ENCODE measurements at places on chromosomes 3 and 15. TPM values are rescaled to one million over a fixed set of nuclear protein-coding genes. Genes with fewer than 3 reads are reported as not detected.

ZNF592 gene
- 10.3 TPM for total RNA-seq

ALDH1A2 gene
- 30.8 TPM for total RNA-seq

FAM81A gene
- 0.41 TPM for total RNA-seq

FGD5 gene
- total RNA-seq, result 0.25 TPM

PRR20G gene
- not detected for total RNA-seq

NUSAP1 gene
- 388 TPM for total RNA-seq

CRELD1 gene
- 14.1 TPM for total RNA-seq

GRCh38 chr3:188305220-188305619, 151.3 kb downstream of the LPP start:
- no peak for DNase-seq
- no peak overlapping the region for H3K4me3 ChIP-seq
- peaks cover 34% of the 10 kb centered on the region for H3K4me1 ChIP-seq
- H3K36me3 ChIP-seq, result no peaks in the 10 kb centered on the region
- H3K27me3 ChIP-seq, result no peaks in the 10 kb centered on the region

DNA sequence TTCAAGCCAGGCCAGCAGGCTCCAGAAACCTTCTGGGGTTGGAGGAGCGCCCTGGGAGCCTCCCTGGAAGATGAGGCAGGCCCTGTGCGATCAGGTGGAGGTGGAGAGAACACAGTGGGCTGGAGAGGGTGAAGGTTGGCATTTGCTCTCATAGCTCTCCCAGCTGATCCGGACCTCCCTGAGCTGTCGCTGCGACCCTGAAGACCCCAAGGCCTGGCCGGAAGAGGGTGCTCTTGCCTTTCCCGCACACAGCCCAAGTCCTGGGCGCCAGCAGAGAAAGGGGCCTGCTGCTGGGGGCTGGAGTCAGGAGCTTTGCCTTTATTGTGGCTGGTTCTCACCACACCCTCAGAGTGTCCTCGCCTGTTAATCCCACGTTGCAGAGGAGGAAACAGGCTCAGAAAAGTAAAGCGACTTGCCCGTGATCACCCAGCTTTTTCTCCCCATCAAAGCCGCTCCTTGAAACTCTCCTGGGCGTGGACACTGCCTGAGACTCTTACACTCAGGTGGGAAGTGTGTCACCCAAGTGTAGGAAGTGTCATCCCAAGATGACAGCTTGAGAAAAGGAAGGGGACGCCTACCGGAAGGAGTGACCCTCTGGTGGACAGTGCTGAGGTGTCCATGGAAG, 8.6 kb upstream of the RPL29 start:
- peak overlapping the region; percentile 45 for H3K4me3 ChIP-seq
- peak; percentile 90 for DNase-seq
- H3K27ac ChIP-seq, result no peak overlapping the region
- H3K4me1 ChIP-seq, result peaks cover 47% of the 10 kb centered on the region
- H3K27me3 ChIP-seq, result no peaks in the 10 kb centered on the region
- H3K36me3 ChIP-seq, result no peaks in the 10 kb centered on the region

- peak overlapping the region; percentile 23 for H3K4me3 ChIP-seq
- peaks cover 14% of the 10 kb centered on the region for H3K4me1 ChIP-seq
- H3K27me3 ChIP-seq, result no peaks in the 10 kb centered on the region
- no peak for DNase-seq
- peaks cover 19% of the 10 kb centered on the region for H3K36me3 ChIP-seq
Observed at GRCh38 chr3:23920151-23920655, 3.3 kb downstream of the RPL15 start.

- H3K27ac ChIP-seq, result no peak overlapping the region
- H3K4me3 ChIP-seq, result no peak overlapping the region
- H3K4me1 ChIP-seq, result peaks cover 19% of the 10 kb centered on the region
- peaks cover 7% of the 10 kb centered on the region for H3K27me3 ChIP-seq
- DNase-seq, result peak; percentile 57
Observed at GRCh38 chr15:39583596-39584265, 2.9 kb downstream of the THBS1 start.

DNA sequence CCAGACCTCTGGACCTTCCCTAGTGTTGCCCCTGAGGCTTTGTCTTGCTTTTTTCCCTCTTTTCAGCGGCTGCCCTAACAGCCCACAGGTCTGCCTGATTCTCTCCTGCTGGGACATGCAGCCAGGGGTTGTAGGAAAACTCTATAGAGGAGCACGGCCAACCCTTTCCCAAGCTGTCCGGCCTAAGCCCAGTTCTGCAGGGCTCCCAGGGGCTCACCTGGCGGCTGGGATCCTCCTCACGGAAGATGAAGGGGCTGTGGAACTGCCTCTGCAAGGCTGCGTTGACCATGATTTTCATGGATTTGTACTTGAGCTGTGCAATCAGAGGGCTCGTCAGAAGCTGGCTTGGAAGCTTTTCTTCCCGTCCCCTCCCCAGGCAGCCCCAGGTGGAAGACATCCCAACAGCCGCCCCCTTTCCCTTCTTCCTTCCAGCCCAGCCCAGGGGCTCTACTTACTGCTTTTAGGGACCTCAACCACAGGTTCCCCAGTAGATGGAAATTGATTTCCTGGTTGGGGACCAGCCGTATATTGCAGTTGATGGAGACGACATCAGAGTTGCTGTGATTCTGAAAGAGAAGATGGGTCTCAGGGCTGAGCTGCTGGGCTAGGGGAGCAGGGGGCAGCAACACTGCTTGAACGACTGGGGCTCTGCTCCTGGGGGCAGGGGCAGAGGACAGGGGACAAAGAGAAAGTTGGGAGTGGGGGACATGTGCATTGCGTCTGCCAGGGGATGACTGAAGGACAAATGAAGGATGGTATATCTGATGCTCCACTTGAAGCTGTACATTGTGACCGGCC, 29.8 kb downstream of the FEM1B start:
- H3K27ac ChIP-seq, result no peak overlapping the region
- no peaks in the 10 kb centered on the region for H3K27me3 ChIP-seq
- no peak overlapping the region for H3K4me3 ChIP-seq
- H3K4me1 ChIP-seq, result peaks cover 25% of the 10 kb centered on the region

DNA sequence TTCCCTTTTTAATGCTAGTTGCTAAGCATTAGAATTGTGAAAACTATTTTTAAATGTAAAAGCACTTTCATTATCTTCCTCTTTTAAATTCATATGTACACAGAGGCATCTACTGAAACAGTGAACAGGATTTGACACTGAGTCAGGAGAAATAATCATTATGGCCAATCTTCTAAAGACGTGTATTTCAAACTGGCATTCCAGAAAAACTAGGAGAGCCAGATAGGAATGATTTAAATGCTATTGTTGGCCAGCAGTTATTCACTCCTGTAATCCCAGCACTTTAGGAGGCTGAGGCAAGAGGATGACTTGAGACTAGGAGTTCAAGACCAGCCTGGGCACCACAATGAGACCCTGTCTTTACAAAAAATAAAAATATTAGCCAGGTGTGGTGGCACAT, 67.6 kb upstream of the RAP2B start:
- H3K27me3 ChIP-seq, result no peaks in the 10 kb centered on the region
- no peaks in the 10 kb centered on the region for H3K36me3 ChIP-seq
- peaks cover 8% of the 10 kb centered on the region for H3K4me1 ChIP-seq
- no peak overlapping the region for H3K4me3 ChIP-seq

- H3K36me3 ChIP-seq, result no peaks in the 10 kb centered on the region
- H3K27me3 ChIP-seq, result no peaks in the 10 kb centered on the region
- H3K27ac ChIP-seq, result no peak overlapping the region
- peak; percentile 91 for DNase-seq
- H3K4me3 ChIP-seq, result no peak overlapping the region
Observed at GRCh38 chr15:62306851-62307504, 141.9 kb upstream of the C2CD4B start.

- DNase-seq, result no peak
- no peaks in the 10 kb centered on the region for H3K27me3 ChIP-seq
- H3K27ac ChIP-seq, result no peak overlapping the region
- no peak overlapping the region for H3K4me3 ChIP-seq
Observed at GRCh38 chr3:39118931-39119660, 11.6 kb downstream of the TTC21A start.

DNA sequence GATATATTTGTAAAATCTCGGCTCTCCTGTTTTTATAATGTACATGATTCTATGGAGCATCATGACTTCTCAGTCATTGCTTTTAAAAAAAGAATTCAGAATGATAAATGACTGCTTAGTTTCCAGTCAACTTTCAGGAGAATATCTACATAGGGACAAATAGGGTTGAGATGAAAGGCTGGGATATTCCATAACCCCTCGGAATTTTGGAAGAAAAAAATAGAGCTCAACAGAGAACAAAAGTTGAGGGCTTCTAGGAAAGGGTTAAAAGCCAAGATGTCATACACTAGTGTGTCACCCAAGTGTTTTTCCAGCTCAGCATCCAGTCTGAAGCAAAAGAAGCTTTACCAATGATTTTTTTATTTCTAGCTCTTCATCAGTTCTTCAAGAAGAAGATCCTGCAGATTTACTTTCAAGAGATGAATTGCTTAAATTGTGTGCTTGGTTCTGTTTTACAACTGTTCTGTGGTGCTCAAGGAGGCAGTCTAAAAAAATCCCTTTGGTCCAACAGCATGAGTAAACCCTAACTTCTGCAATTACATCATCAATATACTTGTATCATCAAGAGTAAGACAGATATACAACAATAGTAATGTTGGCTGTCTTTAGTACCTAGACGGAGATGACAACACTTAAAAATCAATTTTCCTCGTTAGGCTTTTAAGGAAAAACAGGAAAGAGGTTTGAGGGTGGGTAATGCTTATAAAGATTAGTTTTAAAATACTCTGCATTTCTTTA, 979 bp downstream of the UNC13C start:
- DNase-seq, result no peak
- H3K36me3 ChIP-seq, result no peaks in the 10 kb centered on the region
- peaks cover 23% of the 10 kb centered on the region for H3K27me3 ChIP-seq
- peak overlapping the region; percentile 39 for H3K4me3 ChIP-seq

GRCh38 chr3:169931747-169932520, 20.6 kb downstream of the SAMD7 start:
- H3K27me3 ChIP-seq, result no peaks in the 10 kb centered on the region
- H3K36me3 ChIP-seq, result no peaks in the 10 kb centered on the region
- H3K4me1 ChIP-seq, result peaks cover 4% of the 10 kb centered on the region
- no peak overlapping the region for H3K27ac ChIP-seq

DNA sequence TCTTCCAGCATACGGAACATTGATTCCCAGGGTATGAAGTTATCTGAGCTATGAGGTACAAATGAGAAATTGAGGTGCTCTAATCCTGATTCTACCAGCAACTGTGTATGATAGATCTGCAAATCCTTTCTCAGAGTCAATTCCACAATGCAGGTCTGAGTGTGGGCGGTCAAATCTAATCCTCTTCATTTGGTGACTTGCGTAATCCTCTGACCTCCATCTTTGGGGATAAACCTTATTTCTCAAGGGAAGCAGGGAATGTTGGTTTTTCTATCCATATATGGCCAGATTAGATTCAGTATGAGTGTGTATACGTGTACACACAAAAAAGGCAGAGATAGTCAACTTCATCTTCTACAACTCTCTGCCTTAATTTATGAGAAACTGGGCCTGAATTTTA, 348.4 kb upstream of the IL12A start:
- H3K4me1 ChIP-seq, result no peaks in the 10 kb centered on the region
- no peak overlapping the region for H3K27ac ChIP-seq
- no peaks in the 10 kb centered on the region for H3K36me3 ChIP-seq
- no peak for DNase-seq

GRCh38 chr15:40489274-40490175, 18.7 kb downstream of the CHST14 start:
- H3K36me3 ChIP-seq, result no peaks in the 10 kb centered on the region
- no peak for DNase-seq
- H3K27me3 ChIP-seq, result no peaks in the 10 kb centered on the region
- H3K4me3 ChIP-seq, result no peak overlapping the region

DNA sequence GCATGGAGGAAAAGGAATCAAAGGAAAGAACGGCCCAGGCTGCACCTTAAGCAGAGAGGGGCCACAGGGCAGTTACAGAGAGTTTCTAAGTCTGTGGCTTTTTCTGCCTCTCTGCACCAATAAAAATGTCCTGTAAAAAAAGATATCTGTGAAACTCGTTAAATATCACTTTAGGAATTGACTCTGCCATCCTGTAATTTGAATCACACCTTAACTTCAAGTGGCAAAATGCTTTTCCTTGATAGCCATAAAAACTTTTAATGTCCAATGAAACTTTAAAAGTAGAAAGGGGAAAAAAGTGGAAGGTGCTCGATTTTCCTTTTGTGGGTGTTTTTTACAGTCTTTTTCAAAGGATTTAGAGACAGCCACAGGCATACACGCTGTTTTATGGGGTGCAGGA, 255.7 kb downstream of the ARRDC4 start:
- no peaks in the 10 kb centered on the region for H3K36me3 ChIP-seq
- no peak overlapping the region for H3K4me3 ChIP-seq
- no peak for DNase-seq
- no peaks in the 10 kb centered on the region for H3K27me3 ChIP-seq

GRCh38 chr3:164962610-164963009, 115.7 kb downstream of the SI start:
- no peak overlapping the region for H3K27ac ChIP-seq
- no peak overlapping the region for H3K4me3 ChIP-seq
- no peaks in the 10 kb centered on the region for H3K36me3 ChIP-seq
- DNase-seq, result no peak
- H3K27me3 ChIP-seq, result no peaks in the 10 kb centered on the region
- no peaks in the 10 kb centered on the region for H3K4me1 ChIP-seq

GRCh38 chr3:61893840-61894566, 332.6 kb downstream of the PTPRG start:
- no peak overlapping the region for H3K27ac ChIP-seq
- H3K27me3 ChIP-seq, result no peaks in the 10 kb centered on the region
- no peak overlapping the region for H3K4me3 ChIP-seq

- H3K27me3 ChIP-seq, result no peaks in the 10 kb centered on the region
- H3K36me3 ChIP-seq, result no peaks in the 10 kb centered on the region
- DNase-seq, result no peak
- H3K27ac ChIP-seq, result no peak overlapping the region
Observed at GRCh38 chr3:178690571-178690970, 154.3 kb downstream of the KCNMB2 start.

DNA sequence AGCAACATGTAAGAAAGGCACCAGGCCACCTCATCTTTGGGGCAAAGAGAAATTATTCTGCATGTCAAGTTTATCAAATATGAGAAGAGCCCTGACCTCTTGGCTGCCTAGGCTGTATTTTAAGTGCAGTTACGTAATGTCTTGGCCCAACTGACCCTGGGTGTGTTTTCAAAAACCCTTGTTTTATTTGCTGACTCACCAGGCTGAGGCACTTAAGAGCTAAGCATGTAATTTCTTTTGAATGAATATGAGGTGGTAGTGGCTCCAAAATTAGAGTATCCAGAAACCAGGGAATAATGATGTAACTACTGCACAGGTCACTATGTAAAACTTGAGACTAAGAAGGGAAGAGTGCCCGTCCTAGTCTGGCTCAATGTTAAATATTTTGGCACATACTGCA, 24.3 kb downstream of the PGPEP1L start:
- H3K36me3 ChIP-seq, result no peaks in the 10 kb centered on the region
- no peak overlapping the region for H3K4me3 ChIP-seq
- DNase-seq, result no peak
- no peak overlapping the region for H3K27ac ChIP-seq

- H3K4me3 ChIP-seq, result no peak overlapping the region
- no peaks in the 10 kb centered on the region for H3K27me3 ChIP-seq
- H3K27ac ChIP-seq, result no peak overlapping the region
- no peak for DNase-seq
- H3K4me1 ChIP-seq, result peaks cover 4% of the 10 kb centered on the region
Observed at GRCh38 chr3:187798126-187798525, 52.9 kb upstream of the BCL6 start.

Measured in neural progenitor cell (in vitro differentiated cells).